ENCODE measurements at places on chromosomes 7 and 10.

- no peak for DNase-seq
Measured at GRCh38 chr7:47443049-47443448, 138.9 kb downstream of the TNS3 start.

- DNase-seq = no peak
Measured at GRCh38 chr7:80095545-80095944, 39.1 kb upstream of the GNAI1 start.

DNA sequence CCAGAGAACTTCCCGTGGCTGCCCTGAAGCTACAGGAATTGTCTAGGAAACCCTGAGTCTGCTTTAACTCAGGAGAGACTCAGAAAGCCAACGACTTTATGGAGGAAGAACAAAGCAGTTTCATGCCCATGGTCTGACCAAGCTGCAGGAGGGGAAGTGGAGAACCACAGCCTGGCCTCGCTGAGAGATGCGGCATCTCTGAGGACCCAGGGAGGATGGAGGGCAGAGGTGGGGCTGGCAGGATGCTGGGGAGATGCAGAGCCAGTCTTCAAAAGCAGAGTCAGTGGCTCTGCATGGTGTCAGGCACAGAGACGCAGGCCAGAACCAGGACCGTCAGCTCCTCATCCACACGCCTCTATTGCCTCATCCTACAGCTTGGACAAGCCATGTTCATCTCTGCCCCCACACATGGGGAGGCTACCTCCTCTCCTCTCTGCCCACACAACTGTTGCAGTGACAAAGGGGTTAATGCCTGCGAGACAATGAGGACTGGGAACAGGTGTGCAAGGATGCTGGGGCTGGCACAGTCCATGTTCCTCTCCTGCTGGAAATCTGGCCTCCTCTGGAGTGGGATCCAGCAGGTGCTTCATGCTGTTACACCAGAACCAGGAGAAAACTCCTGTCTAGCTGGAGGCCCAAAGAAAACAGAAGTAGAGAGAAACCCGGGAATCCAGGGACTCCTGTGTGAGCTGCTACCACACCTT, 267.0 kb downstream of the PLXNA4 start:
- DNase-seq = no peak

DNA sequence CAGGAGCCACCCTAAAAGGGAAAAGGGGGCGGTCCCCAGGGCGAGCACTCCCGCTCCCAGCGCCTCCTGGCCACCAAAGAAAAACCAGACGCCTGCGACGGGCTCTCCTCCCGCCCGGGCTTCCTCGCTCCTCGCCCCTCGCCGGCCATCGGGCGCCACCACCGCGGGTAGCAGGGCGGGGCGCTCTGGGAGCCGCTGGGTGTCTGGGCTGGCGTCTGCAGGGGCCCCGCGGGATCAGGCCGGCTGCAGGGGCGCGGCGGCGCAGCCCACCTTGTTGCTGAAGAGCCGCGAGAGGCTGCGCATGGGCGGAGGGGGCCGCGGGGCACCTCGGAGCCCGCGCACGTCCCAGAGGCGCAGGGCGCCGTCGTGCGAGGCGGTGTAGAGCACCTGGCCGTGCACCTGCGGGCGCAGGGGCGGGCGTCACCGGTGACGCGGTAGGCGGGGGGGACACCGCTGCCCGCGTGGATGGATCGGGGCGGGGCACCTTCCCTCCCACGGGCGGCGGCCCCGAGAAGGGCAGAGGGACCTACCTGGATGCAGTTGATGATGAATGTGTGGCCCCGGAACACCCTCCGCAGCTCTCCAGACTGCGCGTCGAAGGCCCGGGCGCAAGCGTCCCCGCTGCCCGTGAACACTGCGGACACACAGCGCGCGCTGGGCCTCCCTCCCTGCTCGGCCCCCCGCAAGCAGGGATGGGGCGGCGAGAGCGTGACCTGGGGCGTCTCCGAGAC, 28.3 kb downstream of the WDR86 start:
- no peak for DNase-seq

- DNase-seq = no peak
Measured at GRCh38 chr7:27430105-27430504, 187.5 kb downstream of the EVX1 start.

GRCh38 chr7:106199813-106200364, 84.9 kb downstream of the NAMPT start:
- DNase-seq = no peak
